Stimulated activated CD4-positive, alpha-beta T cell treated with anti-CD3 and anti-CD28 coated beads, Interleukin-2, amount 100 ng/mL, for 48 hours (primary cell): ENCODE measurements at places on chromosomes 4 and X.

DNA sequence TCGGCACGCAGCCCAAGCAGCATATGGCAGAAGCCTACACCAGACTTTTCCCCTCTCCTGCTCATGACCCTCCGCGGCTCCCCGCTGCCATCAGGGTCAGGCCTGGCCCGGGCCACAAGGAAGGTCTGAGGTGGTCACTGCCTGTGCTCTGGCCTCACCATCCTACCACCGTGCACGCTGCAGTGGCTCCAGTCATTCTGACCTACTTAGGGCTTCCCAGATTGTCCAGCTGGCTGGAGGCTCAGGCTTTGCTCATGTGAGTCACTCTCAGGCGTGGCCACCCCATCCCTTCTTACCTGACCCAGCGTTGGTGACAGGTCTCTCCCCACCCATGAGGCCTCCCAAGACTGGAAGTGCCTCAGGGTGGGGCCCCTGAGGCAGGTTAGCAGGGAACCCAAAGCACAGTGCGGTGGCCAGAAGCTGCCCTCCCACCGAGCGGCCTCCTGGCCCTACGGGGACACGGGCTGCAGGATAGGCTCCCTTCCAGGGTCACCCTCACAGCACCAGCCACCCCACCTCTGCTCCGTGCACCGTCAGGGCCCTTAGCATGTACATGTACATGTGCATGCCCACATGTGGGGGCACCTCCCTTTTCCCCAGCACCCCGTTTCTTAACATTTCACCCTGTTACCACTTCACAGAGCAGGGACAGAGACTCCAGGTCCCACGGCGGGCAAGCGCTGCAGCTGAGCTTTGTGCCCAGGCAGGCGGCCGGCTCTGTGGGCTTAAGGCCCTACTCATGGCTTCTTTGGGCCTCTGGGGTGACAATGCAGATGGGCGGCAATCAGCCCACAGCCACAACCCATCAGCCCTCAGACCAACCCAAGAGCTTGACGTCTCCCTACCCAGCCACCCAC, 2.2 kb downstream of the TREX2 start:
- no peak for DNase-seq

GRCh38 chr4:38728631-38729141, 54.1 kb downstream of the TLR10 start:
- no peak for DNase-seq

DNA sequence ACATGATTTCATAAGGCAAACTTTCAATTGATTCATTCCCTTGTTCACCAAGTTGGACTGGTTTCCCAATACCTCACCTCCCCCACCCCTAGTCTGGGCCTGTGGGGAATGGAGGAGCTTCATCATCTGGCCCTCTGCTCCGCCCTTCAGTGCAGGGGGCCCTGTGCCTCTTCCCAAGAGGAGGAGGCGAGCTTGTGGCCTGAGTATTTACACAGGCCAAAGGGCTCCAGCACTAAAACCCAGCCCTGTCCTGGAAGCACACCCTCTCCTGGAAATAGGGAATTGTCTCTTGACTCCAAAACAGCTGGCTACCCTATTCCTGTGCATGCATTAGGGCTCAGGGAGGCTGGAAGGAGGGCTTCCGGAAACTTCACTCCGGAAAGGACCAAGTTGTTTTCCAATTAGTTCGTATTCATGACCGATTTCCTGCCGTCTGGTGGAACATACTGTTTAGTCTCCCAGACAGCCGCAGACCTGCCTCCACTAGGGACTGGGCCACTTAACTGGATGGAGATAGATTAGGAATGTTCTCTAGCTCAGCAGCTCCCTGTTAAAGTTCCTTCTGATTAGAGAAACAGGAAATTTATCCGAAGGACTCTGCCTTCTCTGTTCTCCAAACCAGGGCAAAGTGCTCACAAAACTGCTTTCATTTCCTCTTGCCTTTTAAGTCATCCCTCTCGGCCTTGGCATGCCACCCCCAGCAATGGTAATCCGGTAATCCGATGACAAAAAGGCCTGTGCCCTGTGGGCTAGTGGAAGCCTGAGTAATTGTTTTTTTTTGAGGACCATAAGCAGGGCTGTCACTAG, 5.8 kb downstream of the SRPX2 start:
- DNase-seq: no peak

GRCh38 chrX:13013363-13014110, 30.9 kb downstream of the FAM9C start:
- no peak for DNase-seq

- no peak for DNase-seq
Observed at GRCh38 chr4:155799116-155799793, 40.4 kb downstream of the GUCY1B1 start.

- no peak for DNase-seq
Observed at GRCh38 chr4:96183611-96184010, 343.7 kb downstream of the PDHA2 start.

GRCh38 chr4:130955520-130955919, 1859.6 kb downstream of the C4orf33 start:
- DNase-seq: no peak

DNA sequence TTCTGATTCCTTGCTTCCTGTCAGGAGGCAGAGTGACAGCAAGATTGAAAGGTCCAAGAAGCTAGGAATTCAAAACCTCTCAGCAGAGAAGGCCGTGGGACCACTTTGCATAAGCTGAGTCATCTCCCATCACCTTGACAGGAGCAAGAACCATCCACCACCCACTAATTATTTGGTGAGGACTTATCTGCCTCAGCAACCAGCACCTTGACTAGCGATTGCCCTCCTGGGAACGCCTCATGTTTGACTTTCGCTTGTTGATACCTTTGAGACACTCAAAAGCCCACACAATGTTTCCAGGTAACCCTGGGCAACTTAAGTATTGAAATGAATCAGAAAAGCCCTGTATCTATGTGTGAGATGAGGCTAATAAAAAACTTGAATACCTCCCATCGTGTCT, 233.5 kb upstream of the GYPA start:
- no peak for DNase-seq

- no peak for DNase-seq
Observed at GRCh38 chrX:37350034-37350365, 836 bp downstream of the PRRG1 start.

DNA sequence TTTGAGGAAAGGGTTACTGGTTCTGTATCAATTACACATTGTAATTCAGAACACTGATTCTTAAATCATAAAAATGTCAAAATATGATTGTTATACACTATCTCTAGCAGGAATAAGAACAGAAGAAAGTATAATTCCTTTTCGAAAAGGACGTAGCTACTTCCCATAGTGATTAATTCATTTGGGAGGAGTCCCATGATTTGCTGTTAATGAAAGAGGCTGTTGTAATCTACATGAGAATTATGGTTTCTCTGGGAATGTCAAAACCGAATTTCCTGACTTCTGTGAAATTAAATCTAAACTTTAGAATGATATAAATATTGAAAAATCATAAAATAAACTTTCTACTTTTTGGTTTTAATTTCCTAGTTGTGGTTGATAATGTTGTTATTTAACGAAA, 191.1 kb upstream of the ETNPPL start:
- DNase-seq: no peak

DNA sequence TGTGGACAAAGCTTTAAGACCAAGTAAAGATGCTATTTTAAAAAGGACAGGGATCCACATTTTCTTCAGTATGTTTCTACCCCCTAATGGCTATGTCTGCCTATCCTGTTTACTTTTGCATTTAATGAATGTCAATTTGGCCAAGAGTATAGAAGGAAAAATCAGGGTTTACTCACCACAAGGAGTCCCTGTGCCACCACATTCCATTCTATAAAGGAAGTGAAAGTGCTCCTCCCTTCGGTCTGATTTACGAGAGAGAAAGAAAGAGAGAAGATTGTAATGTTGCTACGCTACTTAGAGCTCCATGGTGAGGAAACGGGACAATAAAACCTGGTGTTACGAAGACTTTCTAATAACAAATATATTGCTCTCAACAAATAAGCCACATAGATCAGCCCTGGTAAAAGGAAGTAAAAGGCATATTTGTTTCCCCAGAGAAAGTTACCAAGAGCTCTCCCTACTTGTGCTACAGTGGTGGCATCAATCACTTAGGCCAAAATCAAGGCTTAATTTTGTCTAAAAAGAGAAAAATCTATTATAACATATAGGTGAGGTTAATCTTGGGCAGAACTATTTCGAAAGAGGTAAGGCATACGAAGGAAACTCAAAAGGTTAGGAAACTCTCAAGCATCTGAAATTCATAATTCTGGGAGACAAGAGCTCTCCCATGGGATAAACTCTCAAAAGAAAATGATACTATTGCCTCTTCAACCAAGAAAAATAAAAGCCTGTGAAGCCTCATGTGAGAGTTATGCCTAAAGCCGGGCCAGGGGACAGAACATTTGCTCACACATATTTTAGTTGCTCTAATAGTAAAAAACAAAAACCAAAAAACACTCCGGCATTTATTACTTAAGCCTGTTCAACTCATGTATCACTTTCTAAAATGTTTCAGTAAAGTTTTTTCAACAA, 29.5 kb downstream of the TAPT1 start:
- no peak for DNase-seq

GRCh38 chr4:118265312-118266144, 87.3 kb downstream of the PRSS12 start:
- no peak for DNase-seq

GRCh38 chrX:131264665-131265064, 24.4 kb downstream of the IGSF1 start:
- DNase-seq: no peak

DNA sequence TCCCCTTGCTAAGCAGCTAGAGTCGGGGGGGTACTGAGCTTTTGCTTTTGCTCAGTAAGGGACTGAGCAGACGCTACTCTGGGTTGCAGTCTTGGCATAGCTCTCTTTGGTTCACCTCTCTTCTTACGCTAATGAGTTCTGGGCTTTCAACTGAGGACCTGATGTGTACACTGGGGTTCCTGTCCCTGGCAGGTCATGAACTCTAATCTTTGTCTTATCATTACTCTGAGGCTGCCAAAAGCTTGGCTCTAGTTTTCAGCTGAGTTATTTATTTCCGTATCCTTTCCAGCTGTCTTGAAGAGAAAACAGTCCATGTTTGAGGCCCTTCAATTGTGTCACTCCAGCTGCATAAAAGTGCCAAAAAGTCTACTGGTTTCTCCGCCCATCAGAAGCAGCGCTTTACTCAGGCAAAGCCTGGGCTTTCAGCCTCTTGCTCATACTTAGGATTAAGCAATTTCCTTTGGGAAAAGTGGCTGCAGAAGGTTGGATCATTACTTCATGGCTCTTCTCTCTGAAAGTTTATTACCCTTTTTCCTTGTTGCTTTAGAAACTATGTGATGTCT, 121.0 kb upstream of the STOX2 start:
- no peak for DNase-seq

- DNase-seq: no peak
Observed at GRCh38 chr4:7970361-7970946, 30.8 kb upstream of the AFAP1 start.

- no peak for DNase-seq
Observed at GRCh38 chr4:27702730-27703431, 842.2 kb downstream of the STIM2 start.

- peak; percentile 6 for DNase-seq
Observed at GRCh38 chr4:103934178-103934789, 214.5 kb upstream of the TACR3 start.

GRCh38 chr4:16480011-16480410, 253.7 kb upstream of the TAPT1 start:
- DNase-seq: no peak

DNA sequence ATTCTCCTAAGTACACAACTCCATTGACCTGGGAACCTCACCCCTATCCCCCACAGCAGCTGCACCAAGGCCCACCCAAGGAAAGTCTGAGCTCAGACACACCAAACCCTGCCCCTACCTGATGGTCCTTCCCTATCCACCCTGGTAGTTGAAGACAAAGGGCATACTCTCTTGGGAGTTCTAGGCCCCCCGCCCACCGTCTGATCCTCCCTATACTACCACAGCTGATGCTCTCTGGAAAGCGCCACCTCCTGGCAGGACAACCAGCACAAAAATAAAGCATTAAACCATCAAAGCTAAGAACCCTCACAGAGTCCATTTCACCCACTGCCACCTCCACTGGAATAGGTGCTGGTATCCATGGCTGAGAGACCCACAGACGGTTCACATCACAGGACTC, 83.6 kb downstream of the ANAPC10 start:
- DNase-seq: no peak

DNA sequence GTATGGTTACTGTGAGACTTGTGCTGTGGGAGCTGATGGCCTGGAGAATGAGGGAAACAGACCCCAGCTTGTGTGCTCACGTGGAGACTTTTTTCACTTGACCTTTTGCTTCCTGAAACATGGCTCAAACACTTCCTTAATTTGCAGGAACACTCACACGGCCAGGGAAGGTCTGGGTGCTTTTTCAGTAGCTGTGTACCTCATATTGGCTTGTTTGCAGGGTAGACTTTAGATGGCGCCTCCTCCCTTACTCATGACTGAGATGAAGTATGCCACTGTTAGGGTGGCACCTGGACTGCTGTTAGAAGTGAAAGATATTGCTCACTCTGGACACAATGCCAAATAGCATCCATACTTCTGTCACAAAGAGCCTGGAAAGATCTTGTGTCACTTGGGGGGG, 75.7 kb upstream of the WDR1 start:
- DNase-seq: no peak

DNA sequence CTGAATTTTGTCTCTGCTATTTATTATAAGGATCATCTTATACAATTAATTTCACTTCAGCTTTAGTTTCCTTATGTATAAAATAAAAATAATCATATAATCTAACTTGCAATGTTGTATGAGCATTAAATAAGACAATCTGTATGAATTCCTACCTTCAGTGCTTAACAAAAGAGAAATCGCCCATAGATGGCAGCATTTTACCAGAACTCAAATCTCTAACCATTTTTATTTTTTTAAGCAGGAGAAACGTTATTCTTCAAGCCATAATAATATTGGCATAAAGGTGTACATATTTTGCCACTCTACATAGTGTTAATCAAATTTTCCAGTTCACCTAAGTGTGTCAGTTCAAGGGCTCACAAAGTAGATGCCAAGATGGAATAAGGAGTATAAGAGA, 78.8 kb downstream of the TMEM47 start:
- no peak for DNase-seq

DNA sequence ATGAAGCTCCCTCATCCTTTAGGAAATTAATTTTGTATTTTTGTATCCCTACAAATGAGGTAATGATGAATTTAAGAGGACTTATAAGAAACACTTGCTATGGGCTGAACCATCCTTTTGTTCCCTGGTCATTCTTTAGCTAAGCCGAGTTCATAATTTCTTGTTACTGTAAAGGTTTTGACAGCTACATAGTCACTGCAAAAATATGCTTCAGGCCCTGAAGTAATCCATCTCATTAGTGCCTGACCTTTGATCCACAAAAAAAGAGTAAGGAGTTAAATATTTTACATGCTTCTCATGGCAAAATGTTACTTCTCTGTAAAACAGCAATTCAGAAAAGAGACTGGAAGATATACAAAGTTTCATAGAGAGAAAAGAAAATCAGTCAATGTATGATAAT, 290.6 kb upstream of the SLIT2 start:
- DNase-seq: no peak

GRCh38 chr4:102829803-102830202, 2.5 kb upstream of the UBE2D3 start:
- DNase-seq: no peak

- DNase-seq: no peak
Observed at GRCh38 chrX:148284056-148284455, 216.4 kb upstream of the AFF2 start.

DNA sequence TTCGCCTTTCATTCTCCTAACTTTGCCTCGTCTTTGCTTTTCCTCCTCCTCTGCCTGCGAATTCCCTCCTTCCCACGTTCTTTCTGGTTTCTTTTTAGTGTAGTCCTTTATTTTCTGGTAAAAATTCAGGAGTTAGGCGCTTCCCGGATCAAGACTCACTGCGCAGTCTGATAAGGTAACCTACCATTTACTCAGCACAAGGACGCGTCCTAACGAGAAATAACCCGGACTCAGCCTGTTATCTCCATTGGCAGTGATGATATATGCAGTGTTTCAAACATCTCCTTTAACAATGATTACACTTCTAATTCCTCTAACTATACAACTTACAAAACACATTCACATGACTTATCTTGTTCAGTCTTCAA, 357 bp upstream of the ETNPPL start:
- no peak for DNase-seq
